Neuronal stem cell (in vitro differentiated cells): ENCODE measurements at places on chromosomes 4 and X.

DNA sequence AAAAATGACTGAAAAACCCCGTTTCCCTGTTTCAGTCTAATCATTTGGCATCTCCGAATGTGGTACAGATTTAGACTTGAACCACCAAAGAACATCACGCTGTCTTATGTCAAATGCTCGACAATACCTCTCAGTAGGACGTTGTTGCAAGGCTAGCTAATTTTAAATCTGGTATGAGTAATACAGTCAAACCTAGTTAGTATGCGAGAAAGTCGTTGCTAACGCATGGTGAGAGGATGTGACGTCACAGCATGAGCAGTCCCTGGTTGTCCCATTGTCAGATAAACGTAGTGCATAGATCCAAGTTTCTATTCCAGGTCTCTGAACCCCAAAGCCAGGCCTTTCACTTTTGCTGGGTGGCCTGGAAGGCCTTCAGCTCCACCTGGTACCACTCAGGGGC lies 44.7 kb downstream of the SETD7 start:
- H3K27ac ChIP-seq: no peak overlapping the region
- no peak for DNase-seq
- no peak overlapping the region for H3K4me3 ChIP-seq

DNA sequence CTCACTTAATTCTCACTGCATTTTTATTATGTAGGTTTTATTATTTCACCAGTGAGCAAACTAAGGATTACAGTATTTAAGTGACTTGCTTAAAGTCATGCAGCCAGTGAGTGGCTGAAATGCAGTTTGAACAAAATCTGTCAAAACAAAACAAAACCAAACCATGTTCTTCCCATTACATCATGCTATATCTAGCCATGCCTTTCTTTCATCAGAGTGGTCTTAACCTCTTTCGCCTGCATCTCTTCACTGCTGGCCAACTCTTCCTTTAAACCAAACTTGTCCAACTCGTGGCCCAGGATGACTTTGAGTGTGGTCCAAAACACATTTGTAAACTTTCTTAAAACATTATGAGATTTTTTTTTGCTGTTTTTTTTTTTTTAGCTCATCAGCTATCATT lies 223.2 kb downstream of the PCDH7 start:
- H3K27me3 ChIP-seq: no peaks in the 10 kb centered on the region
- H3K36me3 ChIP-seq: no peaks in the 10 kb centered on the region
- no peak overlapping the region for H3K27ac ChIP-seq

- no peaks in the 10 kb centered on the region for H3K4me1 ChIP-seq
- H3K27ac ChIP-seq: no peak overlapping the region
- DNase-seq: no peak
- H3K4me3 ChIP-seq: no peak overlapping the region
- H3K27me3 ChIP-seq: no peaks in the 10 kb centered on the region
These were observed 6.3 kb upstream of the OTUD4 start for GRCh38 chr4:145186729-145187128.

DNA sequence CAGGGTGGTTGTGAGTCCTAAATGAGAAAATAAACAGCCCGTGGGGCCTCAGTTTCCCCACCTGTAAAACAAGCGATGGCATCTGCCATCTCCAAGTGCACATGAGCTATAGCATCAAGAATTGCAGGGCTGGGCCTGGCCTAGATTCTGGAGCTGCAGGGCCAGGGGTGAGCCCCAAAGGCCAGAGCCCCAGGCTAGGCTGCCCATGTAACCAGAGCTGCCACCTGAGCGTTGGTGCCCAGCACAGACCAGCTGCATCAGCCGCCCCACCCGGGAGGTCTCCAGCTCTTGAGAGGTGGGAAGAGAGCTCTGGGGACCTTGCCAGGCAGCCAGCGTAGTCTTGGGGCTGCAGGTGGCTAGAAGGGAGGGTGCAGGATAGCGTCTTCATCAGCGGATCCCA lies 27.0 kb upstream of the GPR78 start:
- H3K27ac ChIP-seq: no peak overlapping the region
- no peak overlapping the region for H3K4me3 ChIP-seq

DNA sequence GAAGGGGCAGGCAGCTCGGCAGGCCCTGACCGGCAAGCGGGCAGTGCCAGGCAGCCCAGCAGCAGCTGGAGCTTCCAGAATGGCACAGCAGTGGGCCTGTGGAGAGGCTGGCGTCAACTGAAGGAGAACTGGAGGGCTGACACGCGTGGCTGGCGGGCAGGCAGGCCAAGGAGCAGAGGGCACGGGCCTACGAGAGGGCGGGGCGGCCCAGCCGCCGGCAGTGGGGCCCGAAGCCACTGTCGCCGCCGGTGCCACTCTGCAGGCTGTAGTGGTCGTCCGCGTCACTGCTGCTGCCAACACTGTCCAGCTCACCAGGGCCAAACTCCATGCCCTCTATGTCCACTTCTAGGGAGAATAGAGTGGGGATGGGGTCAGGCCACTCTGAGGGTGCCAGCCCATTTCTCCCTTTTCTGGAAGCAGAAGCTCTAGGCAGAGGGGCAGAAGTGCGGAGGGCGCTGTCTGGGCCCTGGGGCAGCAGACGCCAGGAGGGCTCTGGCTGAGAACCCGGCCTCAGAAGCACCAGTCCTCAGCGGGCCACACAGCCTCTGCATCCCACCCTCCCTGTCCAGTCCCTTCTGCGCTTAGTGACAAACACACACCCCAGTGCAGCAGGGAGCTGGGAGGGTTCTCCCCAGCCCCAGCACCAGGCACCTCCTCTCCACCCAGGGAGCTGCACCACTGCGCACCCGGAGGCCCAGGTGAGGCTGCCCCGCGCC lies 8.6 kb upstream of the HAUS3 start:
- no peak for DNase-seq
- peaks cover 31% of the 10 kb centered on the region for H3K36me3 ChIP-seq
- H3K27me3 ChIP-seq: no peaks in the 10 kb centered on the region
- no peak overlapping the region for H3K27ac ChIP-seq

DNA sequence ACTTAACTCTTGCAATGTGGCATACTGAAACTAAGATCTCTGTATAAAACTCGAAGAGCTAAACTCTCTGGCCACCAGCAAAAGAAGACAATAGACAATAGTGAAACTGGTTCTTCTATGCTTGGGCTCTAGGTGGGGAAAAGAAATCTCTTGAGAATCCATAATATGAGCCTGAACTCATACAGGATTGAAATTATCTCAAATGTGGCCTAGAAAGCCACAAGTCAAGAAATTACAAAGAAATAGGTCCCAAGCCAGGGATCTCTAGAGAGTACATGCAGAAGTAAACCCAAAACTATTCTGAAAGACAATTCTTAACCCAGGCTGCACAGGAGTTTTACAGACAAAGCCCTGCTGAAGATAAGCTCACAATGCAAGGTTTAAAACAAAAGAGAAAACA lies 127.4 kb downstream of the ANAPC10 start:
- H3K27ac ChIP-seq: no peak overlapping the region
- H3K4me1 ChIP-seq: no peaks in the 10 kb centered on the region
- H3K27me3 ChIP-seq: no peaks in the 10 kb centered on the region
- H3K4me3 ChIP-seq: no peak overlapping the region
- no peak for DNase-seq
- no peaks in the 10 kb centered on the region for H3K36me3 ChIP-seq

DNA sequence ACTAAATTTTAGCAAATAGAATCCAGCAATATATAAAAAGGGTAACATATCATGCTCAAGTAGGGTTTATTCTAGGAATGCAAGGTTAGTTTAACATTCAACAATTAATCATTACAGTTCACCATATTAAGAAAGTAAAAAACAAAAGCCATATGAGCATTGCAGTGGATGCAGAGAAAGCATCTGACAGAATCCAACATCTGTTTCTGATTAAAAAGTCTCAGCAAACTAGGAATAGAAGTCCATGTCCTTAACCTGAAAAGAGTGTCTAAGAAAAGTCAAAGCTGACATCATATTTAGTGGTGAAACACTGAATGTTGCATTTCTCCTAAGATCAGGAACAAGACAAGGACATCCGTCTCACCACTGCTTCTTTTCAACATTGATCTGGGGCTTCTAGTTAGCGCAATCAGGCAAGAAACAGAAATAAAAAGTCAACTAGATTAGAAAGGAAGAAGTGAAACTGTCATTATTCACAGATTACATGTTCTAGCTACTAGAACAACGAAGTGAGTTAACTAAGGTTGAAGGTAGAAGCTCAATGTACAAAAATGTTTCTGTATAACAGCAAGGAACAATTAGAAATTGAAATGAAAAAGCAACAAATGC lies 49.3 kb downstream of the MRPL1 start:
- DNase-seq: no peak
- H3K4me3 ChIP-seq: no peak overlapping the region
- H3K27ac ChIP-seq: no peak overlapping the region
- peaks cover 33% of the 10 kb centered on the region for H3K36me3 ChIP-seq
